ENCODE measurements at places on chromosomes 3 and 15.

DNA sequence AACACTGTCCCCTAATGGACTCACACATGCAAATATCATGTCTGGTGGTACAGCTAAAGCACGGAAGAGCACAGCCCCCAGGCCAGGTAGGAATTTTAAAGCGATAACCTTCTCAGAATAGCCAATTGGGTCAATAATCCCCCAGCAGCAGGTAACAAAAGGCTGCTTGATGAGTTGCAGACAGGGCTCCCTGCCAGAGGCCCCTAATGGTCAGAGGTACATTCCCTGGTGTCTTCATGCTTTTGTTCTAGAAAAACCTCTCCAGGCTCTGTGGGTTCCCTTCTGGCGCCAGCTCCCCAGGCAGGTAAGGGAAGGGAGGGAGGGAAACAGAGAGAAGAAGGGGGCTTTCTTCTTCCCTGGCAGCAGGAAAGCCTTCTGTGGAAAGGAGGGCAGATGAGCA, 43.4 kb upstream of the PRTG start:
- no peak for DNase-seq

DNA sequence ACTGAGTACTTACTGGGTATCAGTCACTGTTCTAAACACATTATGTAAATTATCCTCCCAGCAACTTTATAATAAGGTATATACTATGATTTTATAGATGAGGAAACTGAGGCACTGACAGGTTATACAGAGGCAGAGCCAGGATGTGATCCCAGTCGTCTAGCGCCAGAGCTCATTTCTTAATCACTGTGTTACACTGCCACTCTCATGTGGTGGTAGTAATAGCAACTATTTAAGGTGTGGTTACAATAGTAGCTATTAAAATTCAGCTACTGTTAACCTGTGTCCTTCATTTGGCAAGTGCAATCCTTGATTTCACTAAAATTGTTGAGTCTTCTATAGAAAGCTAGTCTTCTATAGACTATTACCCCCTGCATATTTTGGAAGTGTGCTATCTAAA, 43.1 kb upstream of the TRPC1 start:
- no peak for DNase-seq

DNA sequence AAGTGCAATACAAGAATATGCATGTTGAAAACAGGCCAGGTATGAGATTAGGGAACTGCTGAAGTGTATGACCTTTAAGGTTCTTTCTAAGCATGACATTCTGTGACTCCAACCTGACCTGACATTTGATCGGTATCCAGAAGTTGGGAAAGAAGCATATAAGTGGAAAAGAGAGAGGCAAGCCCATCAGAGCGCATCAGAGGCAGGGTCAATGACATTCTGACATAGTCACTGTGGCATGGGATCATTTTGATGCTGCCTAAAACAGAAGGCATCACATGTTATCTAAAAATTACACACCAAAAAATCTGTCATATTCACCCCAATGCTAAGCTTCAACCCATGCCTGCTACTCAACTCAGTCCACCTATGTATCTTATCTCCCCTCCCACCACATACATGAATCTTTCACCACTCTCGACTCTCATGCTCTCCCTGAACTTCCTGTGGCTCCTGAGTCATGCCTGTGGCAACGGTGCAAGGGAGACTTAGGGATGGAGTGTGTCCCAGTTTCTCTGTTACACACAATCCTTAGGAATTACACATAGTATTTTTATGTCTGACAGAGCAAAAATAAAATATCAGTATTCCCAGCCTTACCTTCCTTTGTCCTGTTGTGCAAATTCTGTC, 20.5 kb upstream of the LRRN1 start:
- no peak for DNase-seq

DNA sequence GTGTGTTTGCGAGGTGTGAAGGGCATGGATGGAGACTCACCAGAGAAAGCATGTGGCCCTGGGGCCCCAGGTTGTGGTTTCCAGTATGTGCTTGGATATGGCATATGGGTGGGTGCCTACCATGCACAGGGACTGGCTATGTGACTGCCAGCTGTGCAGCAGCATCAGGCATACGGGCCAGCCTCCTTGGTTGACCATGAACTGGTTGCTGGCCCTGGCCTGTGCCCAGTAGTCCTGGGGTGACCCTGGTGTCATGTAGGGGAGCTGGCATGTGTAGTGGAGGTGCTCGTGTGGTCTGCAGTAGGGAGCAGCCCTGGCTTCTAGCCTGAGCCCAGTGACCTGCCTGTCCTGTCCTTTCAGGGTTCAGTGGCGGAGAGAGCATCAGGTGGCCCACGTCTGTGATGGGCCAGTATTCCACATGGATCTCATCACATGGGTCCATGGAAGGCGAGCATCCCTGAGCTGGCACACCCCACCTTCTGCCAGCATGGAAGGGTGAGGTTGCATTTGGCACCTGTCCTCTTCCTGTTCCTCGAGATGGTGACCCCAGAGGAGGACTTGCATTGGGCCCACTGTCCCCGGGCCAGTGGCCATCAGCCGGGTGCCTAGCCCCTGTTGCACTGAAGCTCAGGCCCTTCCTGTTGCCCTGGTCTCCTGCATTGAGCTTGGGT, 228.9 kb downstream of the SNRPN start:
- no peak for DNase-seq

- DNase-seq: no peak
Observed at GRCh38 chr15:85027033-85027380, 45.4 kb downstream of the PDE8A start.

DNA sequence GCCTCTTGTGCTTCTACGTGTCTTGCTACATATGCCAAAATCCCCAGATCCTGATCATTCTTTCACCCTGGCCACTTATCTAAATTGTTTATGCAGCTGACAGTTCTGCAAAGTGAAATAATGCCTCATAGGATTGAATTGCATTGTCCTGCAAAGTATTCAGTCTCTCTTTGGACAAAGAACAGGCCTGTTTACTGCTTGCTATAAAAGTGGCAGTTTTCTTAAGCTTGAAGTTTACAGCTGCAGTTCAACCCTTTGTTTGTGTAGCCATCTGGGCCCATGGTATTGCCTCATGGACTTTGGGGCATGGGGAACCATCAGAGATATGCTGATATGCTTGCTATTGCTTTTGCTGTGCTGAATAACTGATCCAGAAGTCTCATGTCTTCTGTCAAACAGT, 523.2 kb downstream of the OTOL1 start:
- DNase-seq: no peak

DNA sequence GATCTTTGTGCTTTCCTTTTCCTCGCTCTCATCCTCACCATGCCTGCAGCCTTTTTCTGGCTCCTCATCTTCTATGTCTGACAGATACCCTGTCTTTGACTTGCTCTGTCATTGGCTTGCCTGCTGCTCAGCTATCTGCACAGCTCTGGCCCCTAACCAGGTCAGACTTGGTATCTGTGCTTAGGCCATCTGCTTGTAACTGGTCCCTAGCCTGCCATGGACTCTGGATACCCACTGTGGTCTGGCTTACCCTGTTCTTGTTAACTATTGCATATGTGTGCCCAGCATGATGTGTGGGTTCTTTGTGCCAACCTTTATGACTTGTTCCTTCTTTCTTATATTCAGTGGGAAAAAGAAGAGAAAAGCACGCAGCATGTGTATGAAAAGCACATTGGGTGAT, 109.7 kb upstream of the ROPN1 start:
- no peak for DNase-seq

- DNase-seq: no peak
Observed at GRCh38 chr3:197878427-197878826, 71.6 kb upstream of the RPL35A start.

- DNase-seq: no peak
Observed at GRCh38 chr3:101020351-101021015, 27.3 kb upstream of the ABI3BP start.

DNA sequence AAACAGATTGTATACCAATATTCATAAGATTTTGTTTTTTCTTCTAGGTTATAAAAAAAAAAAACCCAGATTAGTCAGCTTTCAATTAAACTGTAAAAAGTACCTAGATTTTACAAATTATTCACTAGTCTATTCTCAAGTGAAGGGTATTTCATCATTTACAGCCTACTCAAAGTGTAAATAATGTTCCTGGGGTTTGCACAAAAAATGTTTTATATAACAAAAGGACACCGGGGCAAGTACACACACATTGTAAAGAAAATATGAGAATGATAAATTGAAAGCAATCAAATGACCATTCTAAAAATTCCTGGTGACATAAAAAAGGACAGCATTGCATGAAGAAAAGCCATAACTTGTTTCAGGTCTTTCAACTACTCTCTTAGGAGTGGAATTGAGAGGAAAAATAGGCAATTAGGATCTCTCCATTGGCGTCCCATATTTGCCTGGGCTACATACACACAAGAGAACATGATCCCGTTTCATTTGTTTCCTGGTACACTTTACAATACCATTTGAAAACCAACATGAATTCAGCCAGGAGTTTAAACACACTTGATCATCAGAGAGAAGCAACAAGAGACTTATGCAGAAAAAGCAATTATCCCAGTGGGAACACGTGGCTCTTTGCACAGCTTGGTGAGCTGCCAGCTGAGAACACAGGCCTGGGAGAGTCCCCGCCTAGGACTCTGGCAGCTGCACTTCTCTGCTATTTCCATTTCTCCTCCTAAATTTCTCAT, 1039.2 kb downstream of the ROBO1 start:
- DNase-seq: peak; percentile 93

DNA sequence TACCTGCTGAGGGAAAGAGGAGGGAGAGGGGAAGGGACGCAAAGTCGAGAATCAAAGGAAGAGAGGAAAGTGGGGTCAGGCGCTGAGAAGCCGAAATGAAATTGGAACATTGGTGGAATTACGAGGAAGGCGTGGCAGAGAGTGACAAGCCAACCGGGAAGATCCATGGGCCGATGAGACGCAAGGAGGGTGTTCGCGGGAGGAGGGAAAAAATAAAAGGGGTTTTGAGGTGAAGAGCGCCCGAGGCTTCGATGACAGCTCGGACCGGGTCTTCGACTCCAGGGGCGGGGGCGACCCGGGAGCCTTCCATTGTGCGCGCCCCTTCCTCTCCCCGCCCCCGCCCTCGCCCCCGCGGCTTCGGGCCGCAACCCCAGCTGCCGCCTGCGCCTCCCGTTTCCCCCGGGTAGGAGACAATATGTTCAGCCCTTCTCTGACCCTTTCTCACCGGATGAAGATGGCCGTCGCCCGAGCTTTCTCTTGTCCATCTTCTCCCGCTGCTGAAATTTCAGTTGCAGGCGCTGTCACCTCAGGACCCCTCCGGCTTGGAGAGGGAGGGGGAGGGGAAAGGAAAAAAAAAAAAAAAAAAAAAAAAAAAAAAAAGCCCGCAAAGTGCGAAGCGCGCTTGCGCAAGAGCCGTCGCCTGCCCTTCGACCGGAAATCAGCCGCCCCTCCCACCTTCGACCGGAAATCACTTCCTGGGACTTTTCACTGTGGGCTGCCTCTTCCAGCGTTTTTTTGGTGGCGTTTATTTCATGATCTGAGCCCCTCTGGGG, at the start of gene SENP7:
TSS of gene SENP7 (minus strand) at position 567 of the 773 bp plus-strand sequence. CDS start at position 485, 82 bp downstream.
- peak; percentile 90 for DNase-seq

DNA sequence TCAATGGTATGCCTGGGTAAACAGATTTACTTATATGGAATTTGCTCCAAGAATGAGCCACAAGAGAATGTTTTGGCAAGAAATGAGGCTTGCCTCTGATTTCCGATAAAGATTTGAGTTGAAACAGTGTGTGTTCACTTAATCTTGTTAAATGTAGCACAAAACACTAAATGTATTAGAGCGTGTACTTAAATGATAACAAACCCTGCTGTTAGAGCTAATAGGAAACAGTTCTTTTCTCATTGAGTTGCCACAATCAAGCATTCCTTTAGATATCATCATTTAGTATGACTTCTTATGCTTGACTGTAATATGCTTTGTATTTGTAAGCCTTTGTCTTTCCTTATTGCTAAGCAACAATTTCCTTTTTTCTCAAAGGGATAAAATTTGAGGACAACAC, 353.6 kb upstream of the ZNF717 start:
- DNase-seq: no peak

- no peak for DNase-seq
Observed at GRCh38 chr3:177921153-177921552, 615.1 kb upstream of the KCNMB2 start.

DNA sequence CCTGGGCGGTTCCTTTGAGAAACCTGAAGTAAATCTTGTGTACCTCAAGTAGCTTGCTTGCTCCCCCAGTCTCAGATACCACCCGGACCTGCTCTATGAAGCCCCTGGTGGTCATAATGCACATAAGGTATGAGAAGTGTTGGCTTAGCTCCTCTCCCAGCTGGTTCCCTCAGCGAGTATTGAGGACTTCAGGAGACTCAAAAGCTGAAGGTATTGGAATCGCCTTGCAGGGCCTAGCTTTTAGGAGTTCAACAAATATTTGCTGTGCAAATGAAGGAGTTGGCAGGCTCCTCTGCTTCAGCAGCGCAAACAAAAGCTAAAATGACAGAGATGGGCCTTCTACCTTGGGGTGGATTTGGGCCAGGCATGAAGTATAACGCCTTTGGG, 1.7 kb downstream of the CMTM8 start:
- DNase-seq: peak; percentile 58

GRCh38 chr3:128710816-128711433, 15.1 kb upstream of the RAB7A start:
- DNase-seq: no peak

DNA sequence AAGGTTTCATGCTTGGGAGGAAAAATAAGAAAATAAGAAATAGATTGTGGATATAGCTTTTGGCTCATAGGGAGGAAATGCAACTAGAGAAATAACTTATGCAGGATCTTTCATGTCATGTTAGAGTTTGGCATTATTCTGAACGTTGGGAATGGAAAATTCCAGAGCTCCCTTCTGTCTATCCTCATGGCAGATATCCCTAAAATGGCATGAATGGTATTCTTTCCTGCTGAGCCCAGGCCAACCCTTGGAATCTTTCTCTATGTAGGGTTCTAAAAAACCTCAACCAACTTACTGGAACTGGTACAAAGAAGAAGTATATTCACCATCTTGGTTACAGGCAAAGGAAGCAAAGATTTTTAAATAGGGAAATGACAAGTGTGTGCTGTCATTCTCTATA, 212.5 kb downstream of the CHST2 start:
- no peak for DNase-seq

DNA sequence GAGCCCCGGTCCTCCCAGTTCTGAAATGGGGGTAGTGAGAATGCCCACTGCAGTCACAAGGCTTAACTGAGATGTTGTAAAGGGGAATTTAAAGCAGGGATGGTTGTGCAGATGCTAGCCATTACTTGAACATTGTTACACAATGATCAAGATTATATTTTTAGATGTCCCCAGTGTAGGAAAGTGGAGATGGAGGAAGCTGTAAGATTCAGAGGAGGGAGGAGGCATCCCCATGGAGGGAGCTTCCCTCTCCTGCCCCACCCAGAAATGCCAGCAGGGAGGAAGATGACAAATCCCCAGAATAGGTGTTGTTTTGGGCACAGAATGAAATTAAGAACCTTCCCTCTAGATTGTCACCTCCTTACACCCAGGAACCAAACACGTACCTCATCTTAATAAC, 46.1 kb downstream of the EFCAB12 start:
- DNase-seq: no peak

GRCh38 chr3:182583545-182583944, 209.8 kb upstream of the ATP11B start:
- no peak for DNase-seq
